GM04504 (cell line): ENCODE measurements at places on chromosomes 7 and 10.

DNA sequence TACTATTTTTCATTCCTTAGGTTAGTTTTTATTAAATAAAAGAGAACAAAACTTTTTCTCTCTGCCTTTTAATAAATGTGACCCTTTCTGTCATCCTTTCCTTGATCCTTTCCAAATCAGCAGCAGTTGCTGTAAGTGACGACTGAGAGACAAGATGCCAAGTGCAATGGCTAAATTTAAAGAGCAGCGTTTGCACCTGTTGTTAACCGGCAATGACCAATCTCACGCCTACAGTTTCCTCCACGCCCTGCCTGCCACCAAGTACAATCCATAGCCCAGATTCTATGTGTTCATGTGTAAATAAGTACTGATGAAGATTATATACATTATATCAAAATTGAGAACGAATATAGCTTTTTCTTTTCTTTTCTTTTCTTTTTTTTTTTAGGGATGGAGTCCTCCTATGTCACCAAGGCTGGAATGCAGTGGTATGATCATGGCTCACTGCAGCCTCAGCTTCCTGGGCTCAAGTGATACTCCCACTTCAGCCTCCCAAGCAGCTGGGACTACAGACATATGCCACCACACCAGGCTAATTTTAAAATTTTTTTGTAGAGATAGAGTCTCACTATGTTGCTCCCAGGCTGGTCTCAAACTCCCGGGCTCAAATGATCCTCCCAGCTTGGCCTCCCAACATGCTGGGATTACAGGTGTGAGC is 6.5 kb upstream of the MCU start:
- DNase-seq, result no peak

DNA sequence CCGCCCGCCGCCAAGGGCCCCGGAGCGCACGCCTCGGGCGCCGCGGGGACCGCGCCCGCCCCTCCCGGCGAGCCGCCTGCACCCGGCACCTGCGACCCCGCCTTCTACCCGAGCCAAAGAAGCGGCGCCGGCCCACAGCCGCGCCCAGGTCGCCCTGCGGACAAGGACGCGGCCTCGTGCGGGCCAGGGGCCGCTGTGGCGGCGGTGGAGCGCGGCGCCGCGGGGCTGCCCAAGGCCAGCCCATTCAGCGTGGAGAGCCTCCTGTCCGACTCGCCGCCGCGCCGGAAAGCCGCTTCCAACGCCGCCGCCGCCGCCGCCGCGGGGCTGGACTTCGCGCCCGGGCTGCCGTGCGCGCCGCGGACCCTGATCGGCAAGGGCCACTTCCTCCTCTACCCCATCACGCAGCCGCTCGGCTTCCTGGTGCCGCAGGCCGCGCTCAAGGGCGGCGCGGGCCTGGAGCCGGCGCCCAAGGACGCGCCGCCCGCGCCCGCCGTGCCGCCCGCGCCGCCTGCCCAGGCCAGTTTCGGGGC is 3.5 kb downstream of the UNCX start:
- DNase-seq, result no peak

DNA sequence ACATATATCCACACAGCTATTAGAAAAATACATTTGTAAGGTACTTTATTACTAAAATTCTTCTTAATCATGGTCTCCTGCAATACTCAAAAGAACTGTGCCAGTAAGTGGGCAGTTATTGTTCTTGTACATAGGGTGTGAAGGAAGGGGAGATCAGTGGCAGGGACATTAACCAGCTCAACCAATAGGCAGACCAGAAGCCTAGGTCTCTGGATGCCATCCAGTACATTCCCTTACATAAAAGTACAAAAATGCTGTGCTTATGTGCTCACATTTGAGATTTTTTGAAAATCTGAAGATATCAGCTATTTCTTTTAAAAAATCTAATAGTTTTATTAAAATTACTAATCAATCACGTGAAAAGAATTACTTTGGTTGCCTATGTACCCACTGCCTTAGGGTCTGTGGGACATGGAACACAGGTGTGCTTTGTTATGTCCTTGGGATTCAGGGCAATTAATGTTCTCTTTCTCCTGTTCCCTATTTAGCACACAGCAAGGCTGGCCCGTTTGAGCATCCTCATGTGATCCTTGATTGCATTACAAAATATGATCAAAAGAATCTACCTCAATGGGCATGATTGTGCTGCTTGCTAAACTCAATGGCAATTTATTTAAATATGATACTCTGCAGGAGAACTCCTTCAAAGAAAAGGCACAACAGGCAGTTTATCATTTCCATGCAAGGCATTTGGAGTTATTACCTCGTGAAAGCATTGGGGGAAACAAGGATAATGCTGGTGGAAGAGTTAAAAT is 22.7 kb downstream of the TWIST1 start:
- DNase-seq, result no peak

DNA sequence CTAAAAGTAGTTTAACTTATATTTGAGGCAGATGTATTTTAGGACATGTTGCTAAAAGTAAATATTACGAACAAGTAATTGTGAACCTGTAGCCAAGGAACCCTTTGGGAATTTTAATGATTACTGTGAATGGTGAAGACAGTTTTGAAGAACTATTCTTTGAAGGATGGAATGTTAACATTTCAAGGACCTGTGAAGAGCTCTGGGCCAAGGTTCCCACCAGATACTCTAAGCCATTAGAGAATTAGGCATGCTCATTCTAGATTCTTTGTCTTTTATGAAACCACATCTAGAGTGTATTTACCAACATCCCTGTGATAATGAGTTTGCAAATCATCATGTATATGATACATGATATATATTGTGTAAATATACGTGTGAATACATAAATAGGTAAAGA is 99.8 kb downstream of the SEPTIN7 start:
- no peak for DNase-seq

DNA sequence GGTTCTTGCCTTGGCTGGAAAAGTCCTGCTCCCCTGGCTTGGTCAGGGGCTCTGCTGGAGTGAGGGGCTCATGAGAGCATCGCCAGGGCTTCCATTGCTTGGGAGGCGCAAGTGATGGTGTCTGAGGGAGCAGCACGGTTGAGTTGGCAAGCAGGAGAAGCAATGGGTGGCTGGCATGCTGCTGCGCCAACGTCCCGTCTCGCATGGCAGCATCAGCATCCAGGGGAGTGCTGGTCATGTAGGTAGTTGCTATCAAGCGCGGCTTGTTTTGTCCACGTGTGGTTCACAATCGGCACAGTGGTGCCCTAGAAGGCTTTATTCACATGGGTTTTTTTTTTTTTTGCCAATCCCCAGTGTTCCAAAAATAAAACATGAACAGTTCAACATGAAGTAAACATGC is 3.8 kb downstream of the PYROXD2 start:
- DNase-seq, result no peak

DNA sequence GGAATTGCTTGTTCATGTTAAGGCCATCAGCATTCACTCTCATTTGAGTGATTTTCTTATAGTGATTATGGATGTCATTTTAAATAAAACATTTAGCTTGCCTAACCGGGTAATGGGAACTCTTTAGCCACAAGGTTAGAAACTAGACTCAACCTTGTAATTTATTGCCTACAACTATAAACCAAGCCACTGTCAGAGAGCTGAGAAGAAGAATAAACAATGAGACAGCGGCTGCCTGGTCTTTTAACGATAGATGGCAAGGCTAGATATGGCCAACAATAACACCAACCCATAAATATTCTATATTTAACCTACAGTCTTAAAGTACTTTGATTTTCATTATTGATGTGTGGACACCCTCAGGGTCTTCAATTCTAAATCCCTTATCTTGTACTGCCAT is 27.8 kb upstream of the INHBA start:
- no peak for DNase-seq

GRCh38 chr7:68393051-68393450 is 1205.2 kb upstream of the AUTS2 start:
- no peak for DNase-seq

DNA sequence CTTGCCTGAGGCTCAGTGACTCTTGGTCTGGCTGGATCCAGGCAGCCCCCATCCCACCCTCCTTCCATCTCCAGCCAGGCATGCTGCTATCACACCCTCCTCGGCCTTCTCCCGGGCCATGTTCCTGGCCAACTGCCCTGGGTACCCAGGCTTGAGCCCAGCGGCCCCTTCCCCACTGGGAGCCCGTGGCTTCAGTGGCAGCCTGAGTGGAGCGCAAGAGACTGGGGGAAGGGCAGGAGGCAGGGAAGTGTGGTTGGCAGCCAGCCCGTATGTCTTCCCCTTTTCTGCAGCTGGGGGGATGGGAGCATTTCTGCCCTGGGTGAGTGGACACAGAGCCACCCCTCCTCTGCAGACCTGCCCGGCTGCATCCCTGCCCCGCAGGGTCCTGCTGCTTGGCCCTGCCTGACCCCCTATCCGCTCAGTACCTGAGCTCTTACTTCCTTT is 148.5 kb downstream of the ARHGAP22 start:
- DNase-seq, result no peak

GRCh38 chr7:20157456-20157855 is 59.7 kb downstream of the MACC1 start:
- DNase-seq, result no peak

- DNase-seq, result peak; percentile 25
These were observed 6.4 kb upstream of the MSS51 start for GRCh38 chr10:73439605-73440312.

GRCh38 chr7:27179503-27180430 is 5.3 kb downstream of the HOXA11 start:
- peak; percentile 82 for DNase-seq

- DNase-seq, result no peak
These were observed 386.5 kb upstream of the ANKRD30A start for GRCh38 chr10:36738738-36739431.

DNA sequence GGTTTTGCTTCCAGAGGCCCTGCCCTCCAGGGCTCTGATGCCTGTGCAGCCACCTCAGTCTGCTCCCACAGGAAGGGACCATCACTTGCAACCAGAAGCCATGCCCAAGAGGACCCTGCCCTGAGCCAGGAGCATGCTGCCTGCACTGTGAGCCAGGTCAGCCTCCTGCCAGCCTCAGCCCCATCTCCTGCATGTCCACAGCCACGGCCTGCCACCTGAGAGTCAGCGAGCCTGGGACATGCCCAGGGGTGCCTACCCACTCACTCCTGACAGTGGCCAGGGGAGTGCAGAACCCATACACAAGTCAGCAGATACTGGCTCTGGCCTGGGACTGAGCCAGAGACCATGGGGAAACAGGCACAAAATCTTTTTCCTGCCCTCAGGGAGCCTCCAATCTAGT is 6.6 kb upstream of the KCP start:
- DNase-seq, result no peak

DNA sequence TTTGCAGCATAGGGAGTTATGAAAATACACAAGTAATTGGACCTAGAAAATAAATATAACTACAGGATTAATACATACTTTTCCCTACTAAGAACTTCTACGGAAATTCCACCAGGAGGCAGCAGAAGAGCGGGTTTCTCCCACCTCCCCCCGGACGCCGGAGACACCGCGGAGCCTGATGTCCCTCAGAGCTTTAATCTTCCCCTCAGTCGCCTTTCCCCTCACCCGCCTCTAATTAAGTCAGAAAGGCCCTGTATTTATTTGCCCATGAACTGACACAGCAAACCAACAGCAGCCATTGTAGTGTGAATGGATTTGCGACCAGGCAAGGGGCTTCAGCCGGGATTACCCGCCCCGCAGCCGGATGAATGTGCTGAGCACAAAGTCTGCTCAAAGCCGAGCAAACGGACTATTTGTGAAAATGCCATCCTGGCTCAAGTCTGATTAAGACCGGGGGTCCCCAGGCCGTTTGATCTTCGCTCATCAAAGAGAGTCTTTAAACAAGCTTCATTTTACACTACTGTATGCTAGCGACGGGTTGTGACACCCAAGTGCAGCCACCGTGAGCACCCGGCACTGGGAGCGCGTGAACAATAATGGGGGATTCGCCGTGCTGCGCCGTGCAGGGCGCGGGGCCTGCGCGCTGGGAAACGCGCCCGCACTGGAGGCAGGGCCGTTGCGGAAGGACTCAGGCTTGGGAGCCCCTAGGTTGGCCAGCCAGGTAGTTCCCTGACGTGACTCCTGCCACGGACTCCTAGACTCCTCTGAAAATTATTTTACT is 5.6 kb upstream of the DKK1 start:
- DNase-seq, result peak; percentile 54

DNA sequence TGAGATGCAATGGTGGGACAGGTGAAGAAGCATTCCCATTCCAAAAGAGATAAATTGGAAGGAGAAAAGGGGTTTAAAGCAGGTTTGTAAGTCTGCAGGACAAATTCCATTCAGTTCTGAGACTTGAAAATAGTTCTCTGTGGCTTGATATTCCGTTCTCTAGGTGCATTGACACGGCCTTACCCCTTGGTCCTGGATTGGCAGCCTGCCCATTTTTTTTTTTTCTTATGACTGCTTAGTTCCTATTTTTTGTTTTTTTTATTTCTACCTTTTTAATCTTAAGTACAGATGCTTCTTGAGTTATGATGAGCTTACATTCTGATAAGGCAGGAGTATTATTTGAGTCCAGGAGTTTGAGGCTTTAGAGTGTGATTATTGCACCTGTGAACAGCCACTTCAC is 70.6 kb downstream of the MLLT10 start:
- no peak for DNase-seq

DNA sequence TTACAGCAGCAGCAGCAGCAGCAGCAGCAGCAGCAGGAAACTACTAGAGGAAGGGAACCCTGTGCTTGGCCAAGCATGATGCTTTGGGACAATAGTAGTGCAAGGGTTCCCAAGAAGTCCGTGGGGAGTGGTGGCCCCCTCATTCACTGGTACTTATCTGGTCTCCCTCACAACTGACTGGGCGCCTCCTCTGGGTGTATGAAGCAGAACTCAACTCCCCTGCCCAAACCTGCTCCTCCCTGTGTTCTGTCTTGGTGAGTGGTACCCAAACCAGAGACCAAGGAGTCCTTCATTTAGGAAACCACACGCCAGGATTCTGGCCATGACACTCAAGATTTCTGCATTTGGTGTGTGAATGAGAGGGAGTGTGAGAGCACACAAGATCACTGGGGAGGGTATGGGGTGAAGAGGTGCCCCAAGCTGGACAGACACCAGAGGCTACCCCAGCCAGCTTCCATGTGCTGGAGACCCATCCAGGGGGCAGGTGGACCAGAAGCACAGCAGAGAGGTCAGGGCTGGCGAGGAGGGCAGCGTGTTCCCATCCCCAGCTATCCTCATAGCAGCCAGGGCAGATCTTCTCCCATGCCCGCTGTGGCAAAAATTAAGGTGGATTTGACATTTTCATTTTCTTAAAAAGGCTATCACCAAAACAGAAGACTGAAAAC is 10.6 kb upstream of the ZNF777 start:
- no peak for DNase-seq

DNA sequence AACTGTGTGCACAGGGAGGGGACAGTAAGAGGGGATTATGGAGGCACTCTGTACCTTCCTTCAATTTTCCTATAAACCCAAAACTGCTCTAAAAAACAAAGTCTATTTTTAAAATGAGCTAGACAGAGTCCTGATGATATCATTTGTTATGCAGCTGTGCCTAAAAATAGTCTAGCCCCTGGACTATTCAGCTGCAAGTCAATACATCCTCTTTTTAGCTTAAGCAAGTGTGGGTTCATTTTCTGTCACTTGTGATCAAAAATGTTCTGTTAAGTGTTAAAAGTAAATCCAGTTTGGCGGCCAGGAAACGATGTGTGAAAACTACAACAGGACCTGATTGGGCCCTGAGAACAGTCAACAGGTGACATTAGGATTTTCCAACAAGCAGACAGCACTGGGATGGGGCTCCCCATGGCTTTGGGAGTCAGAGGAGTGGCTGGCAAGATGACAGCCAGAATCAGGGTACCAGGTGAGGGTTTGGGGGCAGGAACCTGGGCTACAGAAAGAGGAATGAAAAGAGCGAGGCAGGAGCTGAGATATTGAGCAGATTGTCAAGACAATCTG is 33.9 kb downstream of the FAM107B start:
- DNase-seq, result no peak
